NCI-H1930 (cell line): ENCODE measurements at places on chromosomes 13 and 19.

DNA sequence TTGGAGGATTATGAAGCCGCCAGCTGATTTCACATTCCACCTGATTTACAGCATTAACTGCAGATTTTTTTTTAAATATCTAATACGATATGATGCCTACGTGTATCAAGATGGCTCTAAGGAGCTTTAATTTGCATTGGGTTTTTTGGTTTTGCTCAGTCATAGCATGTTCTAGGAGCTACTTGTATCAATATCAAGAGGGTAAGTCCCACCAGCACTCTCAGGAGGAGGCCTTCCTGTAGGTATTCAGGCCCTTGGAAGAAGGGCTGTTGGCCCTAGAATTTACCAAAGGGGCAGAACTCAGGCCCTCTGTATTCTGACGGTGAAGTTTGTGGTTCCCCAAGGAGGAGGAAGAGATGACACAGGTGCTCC is 97.2 kb upstream of the IPO5 start:
- no peak for DNase-seq

DNA sequence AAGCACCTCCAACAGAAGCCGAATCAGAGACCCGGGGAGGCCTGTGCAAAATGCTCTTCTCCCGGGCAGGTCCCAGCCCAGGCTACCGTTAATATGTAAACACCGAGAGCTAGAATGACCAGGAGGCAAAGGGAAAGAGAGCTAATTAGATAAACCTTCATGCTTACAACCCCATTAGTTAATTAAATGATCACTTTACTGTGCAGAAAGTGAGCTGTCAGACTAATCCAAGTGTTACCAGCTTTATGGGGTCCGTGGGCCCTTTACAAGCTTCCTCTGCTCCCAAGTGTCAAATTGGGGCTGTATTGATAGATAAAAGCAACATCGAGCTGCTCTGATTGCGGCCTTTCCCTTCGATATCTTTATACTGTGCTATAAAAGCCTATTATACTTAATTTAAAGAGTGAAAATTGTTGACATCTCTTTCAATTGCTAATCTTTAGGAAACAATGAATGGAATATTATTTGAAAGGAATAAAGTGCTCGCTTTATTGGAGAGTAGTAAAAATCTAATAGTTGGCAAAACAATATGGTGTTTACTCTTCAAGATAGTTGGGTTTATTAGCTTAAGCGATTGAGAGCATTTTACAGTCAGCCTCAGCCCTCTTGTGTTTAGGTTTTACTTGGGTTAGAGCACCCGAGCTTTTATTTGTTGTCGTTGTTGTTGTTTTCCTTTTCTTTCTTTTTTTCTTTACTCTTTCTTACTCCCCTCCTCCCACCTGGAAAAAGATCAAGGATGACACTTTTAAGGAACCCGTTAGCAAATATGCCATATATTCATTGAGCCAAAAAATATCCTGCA is 189.3 kb upstream of the GPR12 start:
- DNase-seq: no peak

DNA sequence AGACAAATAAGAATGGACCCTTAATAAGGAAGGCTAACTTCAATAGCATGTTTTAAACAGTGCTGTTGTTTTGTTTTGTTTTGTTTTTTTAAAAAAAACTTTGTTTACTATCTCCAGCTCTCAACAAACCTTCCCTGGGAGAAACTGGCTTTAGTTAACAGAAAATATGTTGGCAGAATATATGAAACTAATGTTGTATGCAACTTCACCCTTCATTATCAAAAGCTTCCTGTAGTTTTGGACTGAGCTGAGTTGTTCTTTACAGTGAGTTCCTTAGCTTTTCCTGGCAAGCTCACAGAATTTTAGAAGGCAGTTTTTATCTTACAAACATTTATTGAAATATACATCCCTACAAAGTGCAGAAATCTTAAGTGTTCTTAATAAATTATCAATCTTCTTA is 2480.7 kb upstream of the PCDH20 start:
- DNase-seq: no peak

DNA sequence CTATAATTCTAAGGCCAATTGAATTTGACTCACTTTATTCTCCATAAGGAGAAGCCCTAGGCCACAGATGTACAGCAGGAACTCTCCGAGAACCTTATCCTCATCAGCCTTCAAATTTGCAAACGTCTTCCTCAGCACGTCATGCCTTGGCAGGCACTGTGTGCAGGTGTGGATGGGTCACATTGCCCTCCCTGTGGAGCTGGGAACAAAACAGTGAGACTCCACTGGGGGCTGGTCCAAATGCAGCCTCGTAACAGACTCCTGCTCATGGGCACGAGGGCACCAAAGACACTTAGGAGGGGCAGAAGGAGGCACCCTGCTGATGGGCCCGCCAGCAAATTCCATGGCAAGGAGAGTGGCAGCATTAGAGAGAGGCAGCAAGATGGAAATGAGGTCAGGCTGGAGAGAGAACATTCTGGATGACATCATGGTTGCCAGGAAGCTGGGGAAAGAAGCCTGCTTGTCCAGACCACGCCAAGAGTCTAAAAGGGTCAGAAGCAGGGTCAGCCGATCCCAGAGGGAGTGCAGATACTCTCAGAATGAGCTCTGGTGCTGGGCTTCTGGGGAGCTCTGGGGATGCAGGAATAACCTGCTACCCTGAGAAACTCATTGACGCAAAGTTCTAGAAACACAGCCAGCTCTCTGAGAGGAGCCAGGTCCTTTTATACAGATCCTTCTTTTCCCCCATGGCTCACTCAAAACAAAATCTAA is 242.2 kb downstream of the B3GLCT start:
- no peak for DNase-seq

GRCh38 chr13:104832231-104832630 is 1703.2 kb downstream of the EFNB2 start:
- DNase-seq: no peak

DNA sequence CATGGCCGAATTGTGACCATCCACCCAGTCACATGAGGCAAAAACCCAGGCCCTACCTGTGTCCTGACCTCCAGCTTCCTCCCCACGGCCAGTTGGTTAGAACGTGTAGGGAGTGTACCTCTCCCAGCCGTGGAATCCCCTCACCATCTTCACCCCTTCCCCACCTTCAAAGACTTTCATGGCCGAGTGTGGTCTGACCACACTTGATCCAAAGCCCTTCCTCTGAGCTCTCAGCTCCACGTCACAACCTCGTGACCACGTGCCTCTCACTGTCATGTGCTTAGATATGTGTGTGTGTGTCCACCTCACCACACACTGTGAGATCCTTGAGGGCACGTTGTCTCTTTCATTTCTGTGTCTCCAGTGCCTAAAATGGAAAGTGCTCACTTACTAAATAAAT is 48.6 kb upstream of the UBE2L5 start:
- DNase-seq: no peak

- DNase-seq: no peak
Measured at GRCh38 chr13:51532736-51533197, 51.5 kb upstream of the WDFY2 start.

DNA sequence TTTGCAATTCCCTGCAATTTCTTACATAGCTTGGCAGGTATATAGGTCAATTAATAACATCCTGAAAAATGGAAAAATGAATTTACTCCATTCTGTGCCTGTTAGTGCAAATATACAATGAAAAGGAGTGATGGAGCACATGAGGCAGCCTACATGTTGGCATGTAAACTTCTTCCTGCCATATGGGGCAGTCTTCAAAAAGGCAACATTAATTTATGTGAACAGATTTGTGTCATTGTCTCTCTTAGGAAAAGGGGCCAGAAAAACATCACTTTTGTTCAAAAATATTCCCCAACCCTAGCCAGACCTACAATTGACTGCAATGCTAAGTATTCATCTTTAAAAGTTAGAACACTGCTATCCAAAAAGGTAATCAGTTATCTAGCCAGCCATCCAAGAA is 332.2 kb downstream of the TBC1D4 start:
- no peak for DNase-seq

- DNase-seq: no peak
Measured at GRCh38 chr13:47100214-47100853, 203.5 kb upstream of the HTR2A start.

- DNase-seq: no peak
Measured at GRCh38 chr19:34380639-34381241, 15.7 kb downstream of the GPI start.

- no peak for DNase-seq
Measured at GRCh38 chr19:31120952-31121351, 228.3 kb downstream of the TSHZ3 start.

GRCh38 chr13:51666374-51666773 is 82.1 kb downstream of the WDFY2 start:
- peak; percentile 40 for DNase-seq

DNA sequence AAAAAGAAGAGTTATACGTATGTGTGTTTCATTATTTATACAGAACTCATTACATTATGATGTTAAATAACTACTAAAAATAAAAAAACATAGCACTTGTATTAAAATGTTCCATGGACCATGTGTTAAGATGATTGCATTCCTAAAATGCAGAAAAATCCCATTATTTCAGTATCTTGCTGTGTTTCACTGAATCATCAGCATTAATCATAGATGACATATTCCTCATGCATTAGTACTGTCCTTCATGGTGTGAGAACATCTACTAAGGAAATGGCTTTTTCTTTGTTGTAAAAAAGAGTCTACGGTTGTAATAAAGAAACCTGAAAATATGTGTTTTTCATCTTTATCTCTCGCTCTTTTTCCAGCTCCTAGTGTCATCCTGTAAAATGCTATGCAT is 416.5 kb downstream of the FGF14 start:
- no peak for DNase-seq

- DNase-seq: peak; percentile 84
Measured at GRCh38 chr13:48975856-48976575, at the start of gene FNDC3A. Gene FNDC3A (plus strand): TSS chr13:48975912. CDS start chr13:49006191, 30,279 bp downstream.

- DNase-seq: peak; percentile 53
Measured at GRCh38 chr13:25372284-25373081, 709 bp downstream of the ATP8A2 start.

DNA sequence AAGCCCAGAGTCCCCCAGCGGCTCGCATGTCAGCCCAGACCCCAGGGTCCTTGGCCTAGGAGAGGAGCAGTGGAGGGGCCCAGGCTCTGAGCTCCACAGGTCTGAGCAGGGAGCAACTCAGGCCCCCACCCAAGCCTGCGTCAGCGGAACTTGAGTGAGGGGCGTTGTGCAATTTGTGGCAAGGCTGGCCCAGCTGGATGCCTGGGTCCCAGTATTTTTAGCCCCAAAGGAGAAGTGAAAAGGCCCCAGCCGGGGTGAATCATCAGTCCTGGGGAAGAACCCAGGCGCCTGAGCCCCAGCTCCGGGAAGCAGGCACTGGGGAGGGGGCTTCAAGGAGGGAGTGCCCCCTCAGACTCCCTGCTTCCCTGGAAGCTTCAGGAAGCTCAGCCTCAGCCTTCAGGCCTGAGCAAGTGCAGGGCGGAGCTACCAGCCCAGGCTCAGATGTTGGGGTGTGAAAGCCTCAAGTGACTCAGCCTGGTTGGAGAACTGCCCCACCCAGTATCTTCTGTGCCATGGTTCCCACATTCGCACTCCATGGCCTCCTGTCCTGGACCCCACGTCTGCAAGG is 7.2 kb downstream of the MED29 start:
- DNase-seq: no peak

DNA sequence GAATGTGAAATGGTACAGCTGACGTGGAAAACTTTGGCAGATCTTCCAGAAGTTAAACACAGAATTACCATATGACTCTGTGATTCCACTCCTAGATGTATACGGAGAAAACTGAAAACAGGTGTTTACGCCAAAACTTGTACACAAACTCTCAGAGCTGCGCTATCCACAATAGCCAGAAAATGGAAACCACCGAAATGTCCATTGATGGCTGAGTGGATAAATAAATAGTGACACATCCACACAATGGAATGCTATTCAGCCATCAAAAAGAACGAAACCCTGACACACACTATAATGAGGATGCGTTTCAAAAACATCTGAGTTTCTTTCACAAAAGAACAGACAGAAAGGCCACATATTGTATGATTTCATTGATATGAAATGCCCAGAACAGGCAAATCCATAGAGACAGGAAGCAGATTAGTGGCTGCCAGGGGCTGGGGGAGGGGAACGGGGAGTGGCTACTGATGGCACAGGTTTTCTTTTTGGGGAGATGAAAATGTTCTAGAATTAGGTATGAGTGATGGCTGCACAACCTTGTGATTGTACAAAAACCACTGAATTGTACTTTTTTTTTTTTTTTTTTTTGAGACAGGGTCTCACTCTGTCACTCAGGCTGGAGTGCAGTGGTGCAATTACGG is 33.0 kb downstream of the IL12RB1 start:
- no peak for DNase-seq

DNA sequence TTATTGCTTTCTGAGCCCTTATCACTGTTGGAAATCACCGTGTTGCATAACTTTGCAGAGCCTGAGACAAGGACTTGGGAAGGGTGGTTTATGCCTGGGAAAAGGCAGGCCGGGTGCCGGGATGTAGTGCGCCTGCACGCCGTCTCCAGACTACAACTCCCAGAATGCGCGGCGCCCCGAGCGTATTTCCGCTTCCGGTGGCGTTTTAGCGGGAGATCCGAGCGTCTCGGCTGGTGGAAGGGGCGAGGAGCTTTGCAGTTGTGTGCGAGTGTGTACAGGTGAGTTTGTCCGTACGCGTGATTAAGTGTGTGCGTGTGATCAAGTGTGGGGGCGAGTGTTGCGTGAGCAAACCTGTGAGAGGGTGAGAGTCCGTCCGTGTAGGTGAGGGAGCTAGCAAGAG is 75.4 kb downstream of the PEG3 start:
- DNase-seq: peak; percentile 80

GRCh38 chr13:19927117-19927748 is 31.3 kb upstream of the ZMYM2 start:
- DNase-seq: peak; percentile 34

DNA sequence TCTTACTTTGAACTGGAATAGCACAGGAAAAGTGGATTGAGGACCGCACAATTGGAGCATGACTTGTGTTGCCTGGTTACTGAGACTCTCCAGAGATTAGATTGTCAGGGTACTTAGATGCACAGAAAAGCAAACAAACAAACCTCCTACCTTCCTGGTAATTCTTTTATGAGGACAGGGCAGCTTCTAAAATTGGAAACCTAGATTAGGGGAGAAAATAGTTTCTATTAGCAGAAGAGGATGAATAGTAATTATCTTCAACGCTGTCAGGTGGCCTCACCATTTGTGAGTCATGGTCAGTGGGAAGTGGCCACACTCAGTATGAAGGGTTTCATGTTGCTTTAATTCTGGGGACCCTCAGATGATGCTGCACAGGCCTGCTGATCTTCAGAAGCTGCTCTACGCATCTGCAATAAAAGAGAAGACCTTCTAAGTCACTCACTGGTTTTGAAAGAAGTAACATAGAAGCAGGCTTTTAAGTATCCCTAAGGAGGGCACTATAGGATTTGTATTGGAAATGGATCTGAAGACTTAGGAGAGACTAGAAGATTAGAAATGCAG is 106.8 kb downstream of the LACC1 start:
- no peak for DNase-seq

GRCh38 chr13:98349731-98350305 is 172.7 kb upstream of the RNF113B start:
- no peak for DNase-seq
